Fibroblast of lung (primary cell): ENCODE measurements at places on chromosomes 5 and 9. TPM values are rescaled to one million over a fixed set of nuclear protein-coding genes. Genes with fewer than 3 reads are reported as not detected.

GRCh38 chr5:110463106-110463505 lies 263.4 kb downstream of the TMEM232 start:
- DNase-seq = no peak

COL23A1 gene
- under 0.01 TPM in 1 of 2 replicates, not detected in the other for total RNA-seq

DNA sequence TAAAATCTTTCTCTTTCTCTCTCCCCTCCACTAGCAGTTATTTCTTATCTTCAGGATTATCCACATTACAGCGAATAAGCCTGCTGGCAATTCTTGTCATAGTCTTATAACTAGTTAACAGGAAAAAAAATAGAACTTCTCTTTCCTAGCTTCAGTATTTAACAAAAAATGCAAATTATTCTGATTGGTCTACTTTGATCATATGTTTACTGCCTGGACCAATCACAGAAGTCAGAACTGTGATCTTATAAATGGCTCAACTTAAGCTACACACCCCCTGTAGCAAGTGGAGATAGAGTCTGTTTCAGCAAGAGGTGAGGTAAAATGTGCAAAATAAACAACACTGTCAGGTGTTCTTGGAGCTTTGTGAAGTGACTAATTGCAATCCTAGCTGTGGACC lies 389.4 kb upstream of the TUSC1 start:
- no peak for DNase-seq

GRCh38 chr5:97131139-97131710 lies 11.2 kb downstream of the LIX1 start:
- peak; percentile 88 for DNase-seq

DNA sequence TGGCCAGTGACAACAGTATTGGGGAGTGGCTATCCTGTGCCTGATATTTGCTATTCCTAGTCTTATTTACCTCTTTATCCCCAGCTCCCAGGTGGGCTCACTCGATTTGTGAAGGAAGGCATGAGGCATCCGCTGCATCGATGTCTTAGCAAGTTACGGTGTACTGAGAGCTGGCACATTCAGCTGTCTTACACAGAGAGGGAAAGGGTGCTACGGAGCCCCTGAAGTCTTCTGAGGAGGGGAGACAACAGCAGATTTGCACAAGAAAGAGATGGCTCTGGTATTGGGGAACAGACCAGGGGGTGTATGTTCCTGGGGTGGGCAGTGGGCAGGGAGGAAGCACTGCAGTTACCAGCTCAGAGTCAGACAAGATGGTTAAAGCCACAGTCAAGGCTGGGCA lies 172.6 kb downstream of the FGF18 start:
- DNase-seq = no peak

DNA sequence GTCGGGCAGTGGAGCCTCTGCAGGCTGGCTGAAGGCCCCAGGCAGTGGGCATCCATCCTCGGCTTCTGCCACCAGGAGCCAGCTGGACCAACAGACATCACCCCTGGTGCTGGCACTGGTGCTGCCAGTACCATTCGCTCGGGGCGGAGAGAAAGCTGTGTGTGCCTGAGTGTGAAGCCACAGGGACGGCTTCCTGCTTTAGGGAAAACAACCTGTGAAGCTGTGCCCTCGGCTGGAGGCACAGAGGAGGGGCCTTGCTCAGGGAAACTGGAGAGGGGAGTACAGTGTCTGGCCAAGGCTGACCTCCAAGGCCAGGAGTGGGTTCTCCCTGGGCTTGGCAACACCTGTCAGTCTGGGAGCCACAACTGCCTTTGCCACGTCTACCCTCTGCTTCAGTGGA lies 38.3 kb downstream of the NEK6 start:
- no peak for DNase-seq

DNA sequence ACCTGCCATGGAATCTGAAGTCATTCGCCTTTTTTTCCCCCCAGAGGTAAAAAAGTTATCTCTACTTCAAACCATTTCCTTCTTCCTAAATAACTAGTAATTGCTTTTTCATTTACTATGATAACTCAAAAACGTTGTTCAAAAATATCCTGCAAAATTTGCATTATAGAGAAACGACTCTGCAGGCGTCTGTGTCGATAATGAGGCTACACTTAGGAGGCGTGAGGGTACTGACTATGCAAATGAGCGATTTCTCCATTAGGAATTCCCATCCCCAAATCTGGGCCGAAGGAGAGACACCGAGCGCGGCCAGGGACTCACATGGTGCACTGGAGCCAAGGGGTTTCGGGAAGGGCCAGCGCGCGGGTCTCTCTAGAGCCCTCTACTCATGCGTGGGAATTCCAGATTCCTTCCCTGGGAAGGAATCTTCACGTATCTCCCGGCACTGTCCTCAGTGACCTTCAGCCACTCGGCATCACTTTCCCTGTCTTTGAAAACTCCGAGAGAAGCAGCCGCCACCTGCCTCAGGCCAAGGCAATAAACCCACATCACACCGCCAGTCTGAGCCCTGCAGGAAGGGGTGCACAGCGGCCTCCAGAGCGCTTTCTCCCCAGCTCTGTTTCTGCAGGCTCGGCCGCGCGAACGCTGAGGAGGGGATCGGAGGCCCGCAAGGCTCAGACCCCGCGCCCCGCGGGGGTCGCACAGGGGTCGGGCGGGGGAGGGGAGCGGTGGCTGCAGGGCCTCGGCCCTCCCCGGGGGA lies 718 bp upstream of the DENND4C start:
- DNase-seq = no peak

- DNase-seq = no peak
These were observed 24.8 kb downstream of the SARDH start for GRCh38 chr9:133713150-133713959.

PRR16 gene
- total RNA-seq = 3.1 and 7.3 TPM in 2 replicates

GRCh38 chr9:29213417-29214153 lies 1640.3 kb upstream of the C9orf72 start:
- DNase-seq = no peak

DNA sequence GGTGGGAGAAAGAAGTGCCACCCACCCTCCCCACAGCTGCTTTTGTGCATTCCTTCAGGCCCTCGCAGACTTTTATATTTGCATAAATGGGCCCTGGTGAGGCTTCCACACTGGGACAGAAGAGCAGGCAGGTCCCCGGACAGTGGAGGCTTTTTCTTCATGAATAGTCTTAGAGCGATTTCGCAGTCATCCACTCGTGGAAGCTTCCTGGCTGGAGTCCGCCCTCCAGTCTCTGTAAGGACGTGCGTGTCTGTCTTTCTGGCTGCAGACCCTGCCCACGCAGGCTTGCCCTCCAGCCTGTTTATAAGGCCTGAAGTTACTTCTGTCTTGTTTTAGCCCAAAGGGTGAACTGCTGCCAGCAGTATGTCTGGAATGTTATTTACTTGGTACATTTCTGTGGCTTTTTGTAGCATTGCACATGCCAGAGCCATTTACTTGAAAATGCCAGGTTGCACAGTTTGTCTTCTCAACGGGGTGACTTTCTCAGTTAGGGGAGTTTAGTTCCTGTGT lies 195.7 kb downstream of the AOPEP start:
- peak; percentile 90 for DNase-seq

DCTN3 gene
- total RNA-seq = 95.8 and 106 TPM in 2 replicates

GRHPR gene
- 107 and 108 TPM in 2 replicates for total RNA-seq

DBN1 gene
- 96.4 and 102 TPM in 2 replicates for total RNA-seq

PCDHGB3 gene
- total RNA-seq = 3.1 and 5.8 TPM in 2 replicates

- DNase-seq = no peak
These were observed 447.3 kb upstream of the ARRDC3 start for GRCh38 chr5:91830361-91830953.

- DNase-seq = no peak
These were observed 558 bp upstream of the SMAD5 start for GRCh38 chr5:136132087-136132486.

- peak; percentile 94 for DNase-seq
These were observed 95.8 kb downstream of the PLCXD3 start for GRCh38 chr5:41414598-41414997.

GRCh38 chr5:118777189-118777736 lies 211.1 kb downstream of the DTWD2 start:
- no peak for DNase-seq

- peak; percentile 89 for DNase-seq
These were observed 121.5 kb upstream of the SPRY4 start for GRCh38 chr5:142446131-142446959.

GRCh38 chr5:159021136-159021900 lies 78.4 kb downstream of the EBF1 start:
- DNase-seq = no peak

GRCh38 chr9:97808415-97808814 lies 44.6 kb upstream of the FOXE1 start:
- no peak for DNase-seq

DNA sequence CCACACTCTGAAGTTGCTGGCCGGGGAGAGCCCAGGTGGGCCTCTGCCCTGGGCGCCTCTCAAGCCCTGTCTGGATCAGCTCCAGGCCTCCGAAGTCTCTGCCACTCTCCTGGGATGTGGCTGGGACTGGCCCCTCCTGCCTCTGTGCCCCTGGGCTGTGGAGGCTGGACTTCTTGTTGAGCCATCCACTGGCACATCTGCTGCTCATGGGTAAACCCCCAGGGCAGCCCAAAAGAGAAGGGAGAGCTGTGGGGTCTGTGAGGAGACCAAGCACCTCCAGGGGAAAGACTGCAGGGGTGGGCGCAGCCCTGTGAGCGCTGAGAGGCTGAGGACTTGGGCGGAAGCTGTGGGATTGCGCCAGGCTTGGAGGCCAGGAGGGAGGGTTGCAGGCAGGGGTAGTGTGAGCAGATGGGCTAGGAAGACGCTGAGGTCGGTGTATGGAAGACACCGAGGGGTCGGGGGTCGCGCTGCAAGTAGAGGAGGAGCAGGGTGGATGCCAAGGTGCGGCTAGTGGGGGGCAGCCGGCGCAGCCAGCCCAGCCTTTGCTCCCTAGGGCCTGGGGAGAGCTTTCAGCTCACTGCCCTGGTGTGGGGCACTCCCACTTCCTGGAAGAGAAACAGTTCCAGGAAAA lies 118.1 kb downstream of the WNK2 start:
- DNase-seq = no peak

DNA sequence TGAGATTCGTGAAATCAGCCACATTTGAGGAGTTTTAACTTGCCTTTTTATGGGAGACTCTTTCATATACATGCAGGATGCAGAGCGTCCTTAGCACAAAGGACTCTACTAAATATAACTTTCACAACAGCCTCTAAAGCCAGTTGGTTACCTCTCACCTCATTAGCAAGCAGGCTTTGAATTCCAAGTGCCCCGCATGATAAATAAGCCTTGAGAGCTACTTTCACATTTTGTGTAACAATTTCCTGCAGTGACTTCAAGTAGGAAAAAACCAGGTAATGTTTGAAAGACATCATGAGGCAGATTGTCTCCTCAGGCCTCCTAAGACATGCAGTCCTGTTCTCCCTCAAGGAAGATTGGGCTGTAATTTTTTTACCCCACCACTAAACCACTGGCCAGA lies 50.5 kb downstream of the RALGPS1 start:
- no peak for DNase-seq

DNA sequence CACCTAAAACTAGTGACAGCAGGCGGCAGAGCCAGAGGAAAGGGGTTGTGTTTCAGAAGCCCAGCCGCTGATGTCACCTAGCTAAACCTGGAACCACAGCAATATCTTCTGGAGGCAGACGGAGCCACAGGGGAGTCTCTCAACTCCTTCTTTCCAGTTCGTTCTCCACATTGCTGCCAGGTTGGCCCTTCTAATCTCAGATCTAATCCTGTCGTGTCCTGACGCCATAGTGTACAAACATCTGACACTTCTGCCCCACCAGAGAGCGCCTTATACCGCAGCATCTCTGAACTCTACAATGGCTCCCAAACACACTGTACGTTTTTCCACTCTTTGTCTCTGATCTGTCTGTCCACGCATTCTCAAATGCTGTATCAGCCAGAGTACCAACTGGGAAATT lies 240.0 kb downstream of the SMARCA2 start:
- DNase-seq = no peak
